ENCODE measurements at places on chromosomes 7 and 10.

DNA sequence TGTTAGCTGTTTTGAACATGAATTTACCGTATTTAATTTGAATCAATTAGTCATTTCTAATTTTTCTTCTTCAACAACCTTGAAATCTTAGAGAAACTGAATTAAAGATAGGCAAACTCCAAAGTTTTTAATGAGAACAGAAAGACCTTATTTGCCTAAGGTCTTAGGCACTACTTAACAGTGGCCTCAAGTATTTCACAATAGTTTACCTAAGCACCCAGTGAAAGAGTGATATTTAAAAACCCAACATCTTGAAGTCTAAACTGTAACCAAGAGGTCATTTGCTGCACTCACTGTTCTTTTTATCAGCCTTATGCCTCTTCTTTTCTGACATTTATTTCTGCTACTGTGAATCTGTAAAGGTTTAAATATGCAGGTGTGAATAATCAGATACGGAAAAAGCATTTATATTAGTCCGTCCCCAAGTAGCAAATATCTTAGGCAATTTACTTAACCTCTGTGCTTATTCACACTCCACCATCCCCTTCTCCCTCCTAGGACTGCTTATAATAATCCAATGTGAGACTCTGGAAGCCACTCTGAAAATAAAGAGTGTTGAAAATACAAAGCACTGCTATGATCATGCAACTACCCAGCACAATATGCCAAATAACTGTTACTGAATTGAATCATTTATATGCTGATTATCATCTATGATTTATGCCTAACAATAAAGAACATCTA lies 105.7 kb downstream of the ELAPOR2 start:
- no peak for DNase-seq

- DNase-seq: no peak
These were observed 324.4 kb downstream of the HGF start for GRCh38 chr7:81445462-81445861.

GRCh38 chr7:140926021-140926817 lies 1.5 kb upstream of the BRAF start:
- peak; percentile 30 for DNase-seq

GRCh38 chr10:84213076-84213475 lies 12.3 kb downstream of the LRIT2 start:
- DNase-seq: no peak

GRCh38 chr10:609868-610545 lies 79.5 kb downstream of the DIP2C start:
- DNase-seq: no peak

DNA sequence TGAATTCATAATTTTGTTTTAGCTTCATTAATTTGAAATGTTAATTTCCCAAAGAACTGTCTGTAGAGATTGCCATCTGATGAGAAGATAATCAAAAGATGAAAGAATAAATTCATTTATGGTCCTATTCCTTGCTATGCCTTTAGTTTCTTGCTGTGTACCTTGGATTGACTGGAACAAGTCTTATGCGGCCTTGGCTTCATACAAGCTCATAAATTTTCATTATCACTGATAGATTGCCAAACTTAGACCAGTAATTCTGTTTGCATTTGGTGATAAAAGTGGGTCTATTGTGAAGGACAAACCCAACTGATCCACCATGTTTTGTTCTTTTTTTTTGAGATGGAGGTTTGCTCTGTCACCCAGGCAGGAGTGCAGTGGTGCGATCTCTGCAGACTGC lies 48.2 kb downstream of the ARID5B start:
- no peak for DNase-seq

GRCh38 chr7:79217468-79217867 lies 236.0 kb downstream of the MAGI2 start:
- DNase-seq: no peak

DNA sequence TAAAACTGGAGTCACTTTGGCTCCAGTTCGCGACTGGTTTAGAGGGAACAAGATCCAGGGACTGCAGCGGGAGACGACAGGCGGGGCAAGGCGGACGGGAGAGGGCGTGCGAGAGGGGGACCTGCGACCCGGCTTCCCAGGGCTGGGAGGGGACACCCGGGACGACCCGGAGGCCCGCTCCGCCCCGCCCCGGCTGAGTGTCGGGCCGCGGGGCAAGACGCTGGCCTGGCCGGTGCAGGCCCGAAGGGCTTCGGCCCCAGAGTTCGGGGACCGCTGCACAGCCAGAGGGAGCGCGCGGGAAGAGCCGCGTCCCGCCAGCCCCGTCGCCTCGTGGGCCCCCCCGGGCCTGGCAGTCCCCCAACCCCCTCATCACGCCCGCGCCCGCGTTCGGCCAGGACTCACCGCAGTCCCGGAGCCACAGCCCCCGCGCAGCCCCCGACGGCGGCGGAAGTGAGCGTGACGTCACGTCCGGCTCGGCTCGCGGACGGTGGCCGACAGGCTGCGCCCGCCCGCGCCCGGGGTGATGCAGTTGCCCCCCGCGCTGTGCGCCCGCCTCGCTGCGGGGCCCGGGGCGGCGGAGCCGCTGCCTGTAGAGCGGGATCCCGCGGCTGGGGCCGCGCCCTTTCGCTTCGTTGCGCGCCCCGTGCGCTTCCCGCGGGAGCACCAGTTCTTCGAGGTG lies at the start of the genes TUBGCP2 and ZNF511:
Gene TUBGCP2 (minus strand): TSS at position 452 of the 679 bp plus-strand sequence. CDS start 5,931 bp downstream, outside the sequence.
Gene ZNF511 (plus strand): TSS at position 494 of the 679 bp plus-strand sequence. CDS start 30 bp downstream, at position 524.
- peak; percentile 89 for DNase-seq

- DNase-seq: no peak
These were observed 14.9 kb downstream of the AFAP1L2 start for GRCh38 chr10:114389426-114389825.

GRCh38 chr10:27792216-27792615 lies 46.6 kb upstream of the MKX start:
- DNase-seq: no peak

- DNase-seq: no peak
These were observed 147.9 kb upstream of the FZD8 start for GRCh38 chr10:35789996-35790395.

GRCh38 chr7:117011419-117012260 lies 58.3 kb downstream of the ST7 start:
- peak; percentile 83 for DNase-seq

DNA sequence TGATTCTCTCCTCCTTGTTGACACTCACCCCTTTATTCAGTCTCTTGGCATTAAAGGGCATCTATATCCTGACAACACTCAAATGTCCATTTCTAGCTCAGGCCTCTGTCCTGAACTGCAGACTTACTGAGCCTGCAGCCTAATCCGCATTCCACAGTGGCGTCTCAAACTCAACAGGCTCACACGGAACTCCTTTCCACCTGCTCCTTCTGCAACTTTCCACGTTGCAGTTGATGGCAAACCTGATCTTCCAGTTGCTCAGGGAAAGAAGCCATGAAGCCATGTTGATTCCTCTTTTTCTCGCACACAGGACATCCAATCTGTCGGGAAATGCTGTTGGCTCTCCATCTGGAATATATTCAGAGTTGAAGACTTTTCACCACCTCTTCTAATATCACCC lies 522.4 kb downstream of the CCSER2 start:
- no peak for DNase-seq

DNA sequence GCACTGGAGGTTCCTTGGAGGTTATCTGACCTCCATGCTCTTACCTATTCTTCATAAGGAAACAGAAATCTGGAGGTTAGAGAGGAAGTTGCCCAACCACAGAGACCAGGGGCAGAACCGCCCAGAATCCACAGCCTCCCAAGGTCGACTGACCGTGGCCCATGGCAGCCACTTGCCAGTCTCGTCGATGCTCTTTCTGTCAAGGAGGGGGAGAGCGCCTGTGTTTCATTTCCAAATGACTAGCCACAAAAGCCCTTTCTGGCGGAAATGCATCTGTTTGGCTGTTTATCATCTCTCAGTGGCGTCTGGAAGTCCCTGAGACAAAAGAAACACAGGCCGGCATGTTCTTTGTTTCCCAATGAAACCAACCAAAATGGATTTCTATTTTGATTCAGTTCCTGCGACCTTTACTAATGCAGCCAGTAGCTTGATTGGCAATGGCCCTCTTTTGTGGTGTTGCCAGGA lies 2.9 kb downstream of the RAMP3 start:
- DNase-seq: peak; percentile 18

- no peak for DNase-seq
These were observed 141.7 kb upstream of the SEMA3A start for GRCh38 chr7:84336303-84336702.

GRCh38 chr10:3790272-3790671 lies 5.3 kb upstream of the KLF6 start:
- no peak for DNase-seq

DNA sequence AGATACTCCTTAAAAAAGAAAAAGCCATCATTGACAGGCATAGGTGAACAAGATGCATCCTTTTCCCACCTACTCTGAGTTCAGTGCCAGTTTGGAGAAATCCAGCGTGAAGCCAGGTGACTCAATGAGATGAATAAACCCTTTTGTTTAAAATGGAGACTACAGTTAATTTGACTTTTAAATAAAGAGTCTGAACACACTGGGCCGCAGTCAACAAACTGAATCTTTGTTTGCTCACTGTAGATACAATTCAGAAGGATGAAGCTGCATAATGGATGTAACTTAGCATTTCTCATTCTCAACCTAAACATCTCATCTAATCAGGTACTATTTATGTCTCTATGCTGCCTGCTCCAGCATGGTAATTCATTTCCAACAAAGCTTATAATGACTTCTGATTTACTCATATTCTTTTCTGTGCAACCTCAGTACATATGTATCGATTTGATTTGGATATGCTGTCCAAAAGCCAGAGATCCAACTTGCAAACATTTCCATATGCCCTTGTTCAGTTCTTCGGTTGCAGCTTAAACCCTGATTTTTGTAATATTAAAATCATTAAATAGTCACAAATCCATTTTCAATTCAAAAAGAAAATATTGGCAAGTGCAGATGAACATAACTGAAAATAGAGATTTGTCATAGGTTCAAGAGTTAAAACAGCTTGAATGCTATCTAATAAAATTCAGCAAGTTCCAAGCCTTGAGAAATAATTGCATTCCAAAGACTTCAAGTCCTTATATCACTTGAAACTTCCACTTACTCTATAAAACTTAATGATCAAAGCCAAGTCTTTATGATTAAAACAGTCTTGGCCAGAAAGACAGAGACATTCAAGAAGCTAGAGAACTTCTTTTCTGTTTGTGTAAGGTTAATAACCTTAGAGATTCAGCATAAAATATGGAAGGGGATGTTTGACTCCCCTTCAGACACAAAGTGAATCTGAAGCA lies 67.8 kb downstream of the CPVL start:
- DNase-seq: no peak

DNA sequence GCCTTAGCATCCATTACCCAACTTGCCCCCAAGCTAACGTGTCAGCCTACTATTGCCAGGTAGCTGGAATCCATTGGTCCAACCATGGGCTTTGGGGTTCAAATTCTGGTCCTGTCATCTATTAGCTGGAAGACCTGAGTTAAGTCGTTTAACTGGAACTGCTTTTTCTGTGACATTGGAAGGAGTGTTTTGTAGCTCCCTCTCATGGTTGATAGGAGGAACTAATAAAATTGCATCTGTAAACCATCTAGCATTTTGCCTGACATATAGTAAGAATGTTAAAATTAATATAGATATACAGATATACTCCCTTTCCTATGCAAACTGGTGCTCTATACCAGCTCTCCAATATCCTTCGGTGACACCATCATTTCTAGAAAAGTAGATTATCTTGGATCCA lies 23.8 kb upstream of the SLF2 start:
- DNase-seq: no peak

DNA sequence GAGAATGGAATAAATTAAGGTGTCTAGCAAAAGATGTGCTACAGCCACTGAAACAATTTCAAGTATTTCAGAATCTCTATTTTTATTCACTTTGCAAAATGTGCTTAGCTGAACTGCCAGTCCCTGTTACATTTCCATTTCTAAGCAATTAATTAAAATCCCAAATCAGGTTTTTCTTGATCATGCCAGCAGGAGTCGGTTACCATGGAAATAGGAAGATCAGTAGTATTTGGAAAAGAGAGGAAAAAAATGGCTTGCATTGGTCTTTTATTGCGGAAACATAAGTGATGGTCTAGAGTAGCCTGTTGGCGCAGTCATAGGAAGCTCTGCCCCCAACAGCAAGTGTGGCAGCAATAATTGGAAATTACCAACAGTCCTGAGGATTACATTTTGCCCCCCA lies 867.1 kb downstream of the GATA3 start:
- no peak for DNase-seq

- no peak for DNase-seq
These were observed 133.0 kb downstream of the SFMBT2 start for GRCh38 chr10:7277867-7278266.

DNA sequence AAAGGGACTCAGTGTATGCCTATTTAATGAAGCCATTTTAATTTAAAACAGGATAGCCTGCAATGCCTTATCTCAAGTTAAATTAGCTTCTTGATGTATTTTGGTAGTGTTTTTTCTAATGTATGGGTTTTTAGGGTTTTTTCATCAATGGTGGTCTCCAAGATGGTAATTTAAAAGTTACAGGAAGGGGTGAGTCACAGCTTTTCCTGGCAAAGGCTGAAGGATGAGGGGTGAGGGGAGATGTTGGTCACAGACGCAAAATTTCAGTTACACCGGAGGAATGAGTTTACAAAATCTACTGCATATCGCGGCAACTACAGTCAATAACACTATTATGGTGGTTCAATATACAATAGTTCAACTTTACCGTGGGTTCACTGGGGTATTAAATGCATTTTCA lies 31.6 kb downstream of the CCDC3 start:
- no peak for DNase-seq

GRCh38 chr7:14045651-14046050 lies 56.2 kb upstream of the ETV1 start:
- DNase-seq: no peak

DNA sequence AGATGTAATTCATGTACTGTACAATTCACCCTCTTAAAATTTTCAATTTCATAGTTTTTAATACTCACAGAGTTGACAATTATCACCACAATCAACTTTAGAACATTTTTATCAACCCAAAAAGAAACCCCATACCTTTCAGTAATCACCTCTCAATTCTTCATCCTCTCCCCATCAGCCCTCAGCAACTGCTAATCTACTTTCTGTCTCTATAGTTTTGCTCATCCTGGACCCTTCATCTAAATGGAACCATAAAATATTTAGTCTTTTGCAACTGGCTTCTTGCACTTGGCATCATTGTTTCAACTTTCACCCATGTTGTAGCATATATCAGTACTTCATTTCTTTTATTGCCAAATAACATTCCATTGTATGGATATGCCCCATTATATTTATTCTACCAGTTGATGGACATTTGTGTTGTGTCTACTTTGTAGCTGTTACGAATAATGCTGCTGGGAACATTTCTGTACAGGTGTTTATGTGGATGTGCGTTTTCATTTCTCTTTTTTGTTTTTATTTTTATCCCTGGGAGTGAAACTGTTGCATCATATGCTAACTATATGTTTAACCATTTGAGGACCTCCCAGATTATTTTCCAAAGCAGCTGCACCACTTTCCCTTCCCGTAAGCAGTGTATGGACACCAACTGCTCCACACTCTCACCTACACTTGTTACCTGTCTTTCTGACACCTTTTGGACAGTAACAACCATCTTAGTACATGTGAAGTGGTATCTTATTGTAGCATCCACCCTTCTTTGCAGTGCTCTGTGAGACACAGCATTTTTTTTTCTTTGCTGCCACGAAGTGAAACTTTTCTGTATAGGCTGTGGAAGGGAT lies 65.4 kb upstream of the APBB1IP start:
- DNase-seq: no peak

GRCh38 chr7:45122975-45123860 lies 11.7 kb upstream of the TBRG4 start:
- no peak for DNase-seq

All from inflammatory macrophage treated with lipopolysaccharide for 4 hours (primary cell).